ENCODE measurements at places on chromosomes 1 and 21.

DNA sequence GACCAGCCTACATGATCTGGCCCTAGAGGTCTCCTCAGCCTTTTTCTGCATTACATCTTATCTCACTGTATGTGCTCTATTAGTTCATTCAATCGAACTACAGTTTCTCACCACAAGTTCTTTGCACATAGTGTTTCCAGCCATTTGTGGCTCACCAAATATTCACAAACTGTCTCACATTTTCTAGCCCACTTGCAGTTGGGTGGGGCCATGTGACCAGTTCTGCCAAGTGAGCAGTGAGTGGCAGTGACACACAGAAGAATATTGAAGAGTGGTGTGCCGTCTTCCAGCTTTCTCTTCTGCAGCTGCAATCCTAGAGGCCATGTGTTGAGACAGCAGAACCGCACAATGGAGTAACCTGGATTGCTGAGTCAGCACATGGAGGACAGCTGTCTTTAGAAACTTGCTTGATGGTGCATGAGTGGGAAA is 103.2 kb upstream of the ZNF644 start:
- DNase-seq, result no peak

GRCh38 chr1:2242814-2243725 is 15.0 kb downstream of the SKI start:
- no peak for DNase-seq

DNA sequence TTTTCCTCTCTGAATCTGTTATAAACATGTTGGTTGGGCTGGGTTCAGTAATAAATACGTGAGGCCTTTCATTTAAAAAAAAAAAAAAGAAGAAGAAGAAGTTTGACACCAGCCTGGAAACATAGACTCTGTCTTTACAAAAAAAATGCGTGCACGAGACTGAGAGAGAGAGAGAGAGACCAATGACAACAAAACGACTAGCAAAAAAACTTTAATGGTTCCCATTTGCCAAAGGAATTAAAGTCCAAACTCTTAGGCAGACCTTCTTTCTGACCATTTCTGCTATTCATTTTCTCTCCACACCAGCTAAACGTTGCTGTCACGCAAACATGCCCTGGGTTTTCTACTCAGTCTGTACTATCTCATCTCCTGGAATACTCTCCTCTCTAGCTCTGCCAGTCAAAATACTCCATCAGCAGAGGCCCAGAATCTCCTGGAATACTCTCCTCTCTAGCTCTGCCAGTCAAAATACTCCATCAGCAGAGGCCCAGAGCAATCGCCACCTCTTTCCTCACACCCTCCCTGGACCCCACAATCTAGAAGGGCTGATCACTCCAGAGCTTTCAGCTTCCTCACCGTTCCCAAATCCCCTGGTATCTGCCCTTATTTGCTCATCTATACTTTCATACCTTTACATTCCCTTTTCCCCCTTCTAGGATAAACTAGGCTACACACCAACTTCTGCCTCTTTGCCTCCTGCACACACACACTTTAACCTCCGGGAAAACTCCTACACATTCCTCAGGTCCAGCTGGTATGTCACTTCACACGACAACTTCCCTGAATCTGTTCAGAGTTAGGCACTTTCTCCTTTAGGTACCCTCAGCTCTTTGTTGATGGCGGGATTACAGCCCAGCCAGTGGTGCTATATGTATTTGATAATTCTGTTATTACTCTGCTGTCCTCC is 100.0 kb downstream of the CDC7 start:
- DNase-seq, result no peak

DNA sequence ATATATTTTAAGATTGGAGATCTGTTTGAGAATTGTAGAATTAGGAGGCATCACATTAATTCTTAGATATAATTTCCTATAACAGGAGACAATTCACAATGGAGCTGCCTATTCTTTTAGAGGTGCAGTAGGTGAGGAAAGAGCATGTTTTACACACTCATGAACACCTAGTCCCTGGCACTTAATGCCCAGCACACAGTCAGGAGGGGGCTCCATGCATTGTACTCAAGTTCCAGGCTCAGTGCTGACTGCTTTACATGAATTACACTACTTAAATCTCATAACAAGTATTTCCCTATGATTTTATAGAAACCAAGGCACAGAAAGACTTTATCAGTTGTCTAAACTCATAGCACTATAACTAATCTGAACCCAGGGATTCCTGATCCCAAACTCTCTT is 360 bp upstream of the GBP3 start:
- no peak for DNase-seq

DNA sequence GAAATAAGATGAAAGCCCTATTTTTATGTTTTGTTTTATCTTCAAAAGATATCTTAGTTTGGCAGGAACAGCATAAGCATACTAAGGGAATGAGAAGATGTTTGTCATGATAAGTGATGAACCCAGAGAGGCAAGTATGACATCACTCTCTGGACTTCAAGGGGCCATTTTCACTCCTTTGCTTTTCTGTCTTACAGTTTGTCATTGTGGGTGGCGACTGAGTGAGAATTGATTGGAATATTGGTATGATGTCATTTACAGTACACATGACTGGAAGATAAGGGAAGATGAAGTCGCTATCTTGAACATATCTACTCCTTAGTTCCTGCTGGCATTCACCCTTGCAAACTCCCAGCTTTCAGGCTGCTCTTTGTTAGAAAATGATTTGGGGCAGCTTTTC is 258.1 kb upstream of the RAB4A start:
- no peak for DNase-seq

DNA sequence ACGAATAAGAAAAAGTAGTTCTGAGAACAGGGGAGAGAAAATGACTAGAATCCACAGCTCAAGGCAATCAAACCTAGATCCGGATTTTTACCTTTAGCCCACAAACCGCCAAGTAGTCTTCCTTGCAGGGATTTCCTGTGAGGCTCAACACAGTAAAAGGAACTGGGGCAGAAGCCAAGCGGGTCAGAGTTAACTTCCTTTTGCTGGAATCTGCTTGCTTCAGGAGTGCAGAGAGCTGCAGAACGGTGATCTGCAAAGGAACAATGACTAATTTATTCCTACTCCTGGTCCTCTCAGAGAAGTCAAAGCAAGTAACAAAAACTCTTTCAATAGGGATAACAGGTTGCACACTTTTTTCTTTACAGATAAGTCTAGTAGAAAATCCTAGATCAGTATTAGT is 53.4 kb downstream of the UBR4 start:
- DNase-seq, result no peak

DNA sequence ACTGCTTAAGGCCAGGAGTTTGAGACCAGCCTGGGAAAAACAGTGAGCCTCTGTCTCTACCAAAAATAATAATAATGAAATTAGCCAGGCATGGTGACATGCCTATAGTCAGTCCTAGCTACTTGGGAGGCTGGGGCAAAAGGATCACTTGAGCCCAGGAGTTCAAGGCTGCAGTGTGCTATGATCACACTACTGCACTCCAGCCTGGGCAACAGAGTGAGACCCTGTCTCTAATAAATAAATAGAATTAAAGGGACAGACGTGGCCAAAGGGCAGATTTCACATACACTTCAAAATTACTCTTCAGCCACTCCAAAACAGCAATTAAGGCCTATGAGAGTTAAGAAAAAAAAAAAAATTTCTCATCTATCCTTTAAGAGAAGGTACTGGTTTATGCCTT is 45.7 kb downstream of the GATAD2B start:
- DNase-seq, result no peak

GRCh38 chr1:230005040-230005439 is 62.0 kb upstream of the GALNT2 start:
- no peak for DNase-seq

- no peak for DNase-seq
Measured at GRCh38 chr1:210372931-210373627, 44.4 kb downstream of the HHAT start.

- DNase-seq, result no peak
Measured at GRCh38 chr1:10980841-10981727, 31.4 kb upstream of the TARDBP start.

DNA sequence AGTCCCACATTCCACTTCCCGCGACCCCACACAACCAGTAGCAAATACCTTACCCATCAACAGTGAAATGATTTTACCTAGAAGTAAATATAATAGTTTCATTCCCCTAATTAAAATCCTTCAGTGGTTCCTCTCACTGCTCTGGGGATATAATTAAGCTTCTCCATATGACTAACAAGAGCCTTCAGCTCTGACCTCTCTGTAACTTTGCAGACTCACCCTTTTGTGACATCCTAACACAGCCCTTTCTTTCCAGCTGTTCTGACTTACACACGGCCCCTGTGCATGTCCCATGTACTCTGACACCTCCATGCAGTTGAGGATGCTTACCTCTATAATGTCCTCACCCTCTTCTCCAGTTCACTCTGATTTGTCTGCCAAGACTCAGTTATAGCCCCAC is 137.3 kb upstream of the SPAG17 start:
- DNase-seq, result no peak

DNA sequence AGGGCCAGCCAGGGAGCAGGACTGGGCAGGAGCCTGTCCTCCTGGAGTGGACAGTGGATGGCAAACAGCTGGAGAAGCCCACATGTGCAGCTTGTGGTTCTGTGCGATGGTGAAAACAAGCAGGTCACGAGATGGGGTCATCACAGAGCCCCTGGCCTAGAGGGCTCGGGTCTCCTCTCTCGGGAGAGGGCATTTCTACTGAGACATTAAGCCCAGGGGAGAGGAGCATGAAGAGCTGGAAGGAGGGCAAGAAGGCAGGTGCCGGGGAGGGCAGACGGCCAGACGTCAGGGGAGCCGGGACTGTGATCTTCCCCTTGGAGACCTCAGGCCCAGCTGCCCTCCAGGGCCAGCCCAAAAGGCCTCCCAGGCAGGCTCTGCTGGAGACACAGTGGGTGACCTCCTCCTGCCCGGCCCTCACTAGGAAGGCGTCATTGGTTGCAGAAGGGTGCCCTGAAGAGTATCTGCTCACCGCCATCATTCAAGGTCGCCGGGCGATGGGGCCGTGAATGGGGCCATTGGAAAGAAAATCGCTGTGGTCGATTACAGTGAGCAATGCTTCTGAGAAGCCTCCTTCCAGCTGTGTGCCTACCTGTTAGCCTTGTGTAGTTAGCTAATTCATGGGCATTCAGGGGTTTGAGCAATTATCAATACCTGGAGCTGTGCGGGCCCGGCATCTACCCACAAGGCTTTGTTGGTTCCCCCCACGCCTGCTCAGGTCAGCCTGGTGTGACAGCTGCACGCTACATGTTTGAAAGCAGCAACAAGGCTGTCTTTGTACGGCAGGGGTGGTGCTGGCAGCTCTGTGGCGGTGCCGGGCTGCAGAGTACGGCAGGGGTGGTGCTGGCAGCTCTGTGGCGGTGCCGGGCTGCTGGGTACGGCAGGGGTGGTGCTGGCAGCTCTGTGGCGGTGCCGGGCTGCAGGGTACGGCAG is 72.3 kb upstream of the ACTRT2 start:
- no peak for DNase-seq

GRCh38 chr1:52947490-52947889 is 20.4 kb downstream of the SCP2 start:
- DNase-seq, result no peak

DNA sequence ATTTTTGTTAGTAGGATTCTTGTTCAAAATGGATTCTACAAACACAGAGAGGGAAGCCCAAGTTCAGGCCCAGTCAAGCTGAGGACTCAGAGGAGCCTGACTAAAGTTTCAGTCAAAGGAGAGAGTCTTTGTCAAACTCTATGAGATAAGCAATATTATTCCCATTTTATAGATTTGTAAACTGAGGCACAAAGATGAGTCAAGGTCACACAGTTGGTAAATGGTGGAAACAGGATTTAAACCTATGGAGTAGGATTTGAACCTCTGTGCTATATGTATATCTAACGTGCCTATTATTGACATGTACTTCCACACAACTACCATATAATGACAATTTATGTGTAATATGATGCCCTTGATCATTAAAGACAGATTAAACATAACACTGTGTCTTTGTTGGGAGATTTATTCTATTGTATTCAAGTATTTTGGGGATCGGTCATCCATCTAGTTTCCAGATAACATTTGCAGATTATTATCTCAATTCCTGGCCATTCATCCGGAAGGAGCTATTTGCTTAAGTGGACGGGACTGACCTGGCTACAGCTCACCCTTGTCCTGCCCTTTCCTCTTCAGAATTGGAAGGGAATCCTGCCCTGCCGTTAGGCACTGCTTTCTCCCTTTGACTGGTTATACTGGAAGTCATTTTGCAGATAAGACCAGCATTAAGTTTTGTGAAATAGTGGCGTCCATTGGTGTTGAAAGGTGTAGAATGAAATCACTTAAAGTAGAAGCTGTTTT is 86.1 kb upstream of the LMO4 start:
- DNase-seq, result no peak

GRCh38 chr1:109762821-109763645 is 690 bp downstream of the EPS8L3 start:
- no peak for DNase-seq

- no peak for DNase-seq
Measured at GRCh38 chr1:82849460-82849859, 1048.7 kb downstream of the ADGRL2 start.

- DNase-seq, result no peak
Measured at GRCh38 chr1:64866689-64867088, 99.7 kb downstream of the JAK1 start.

GRCh38 chr1:166080277-166080966 is 86.4 kb downstream of the FAM78B start:
- DNase-seq, result no peak

GRCh38 chr1:82785268-82785790 is 984.6 kb downstream of the ADGRL2 start:
- no peak for DNase-seq

- no peak for DNase-seq
Measured at GRCh38 chr1:214135886-214136285, 145.1 kb upstream of the SMYD2 start.

DNA sequence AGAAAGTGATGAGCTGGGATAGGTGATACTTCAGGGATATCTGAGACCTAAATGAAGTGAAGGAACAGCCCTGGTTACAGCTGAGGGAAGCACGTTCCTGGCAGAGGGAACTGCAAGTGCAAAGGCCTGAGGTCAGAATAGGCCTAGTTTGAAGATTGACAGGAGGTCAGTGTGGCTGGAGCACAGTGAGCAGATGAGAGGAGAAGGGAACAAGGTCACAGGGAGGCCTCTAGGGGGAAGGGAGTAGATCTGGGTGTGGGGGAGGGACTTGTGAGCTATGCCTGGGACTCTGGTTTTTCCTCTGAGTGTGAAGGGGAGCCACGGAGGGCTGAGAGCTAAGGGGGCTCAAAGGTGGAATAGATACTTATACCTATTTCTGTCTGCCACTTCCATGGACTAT is 736.4 kb downstream of the MATN1 start:
- no peak for DNase-seq

GRCh38 chr1:2977886-2978611 is 43.2 kb upstream of the ACTRT2 start:
- no peak for DNase-seq

All from stimulated activated CD8-positive, alpha-beta memory T cell treated with anti-CD3 and anti-CD28 coated beads, Interleukin-7, amount 100 ng/mL, for 1 hour (primary cell).